ENCODE measurements at places on chromosomes 5 and 9.

GRCh38 chr5:146789712-146790653, 88.6 kb downstream of the PPP2R2B start:
- no peak for DNase-seq

DNA sequence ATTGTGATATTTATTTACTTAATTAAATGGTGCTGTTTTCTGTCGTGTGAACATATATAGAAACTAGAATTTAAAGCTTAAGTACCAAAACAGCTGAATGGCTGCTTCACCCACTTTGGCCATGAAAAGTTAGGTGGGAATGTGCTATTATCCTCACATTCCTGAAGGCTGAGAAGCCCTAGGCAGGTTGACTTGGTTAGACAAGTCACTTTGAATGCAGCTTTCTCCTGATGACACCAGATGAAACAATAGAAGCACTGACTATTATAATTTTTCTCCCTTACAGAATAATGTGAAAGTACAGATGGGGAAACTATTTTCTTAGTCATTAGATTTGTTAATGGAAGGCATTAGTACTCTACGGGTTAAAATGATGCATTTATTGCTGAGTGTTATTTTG, 65.1 kb upstream of the C5orf46 start:
- no peak for DNase-seq

GRCh38 chr9:73095425-73095824, 56.2 kb upstream of the ANXA1 start:
- no peak for DNase-seq

DNA sequence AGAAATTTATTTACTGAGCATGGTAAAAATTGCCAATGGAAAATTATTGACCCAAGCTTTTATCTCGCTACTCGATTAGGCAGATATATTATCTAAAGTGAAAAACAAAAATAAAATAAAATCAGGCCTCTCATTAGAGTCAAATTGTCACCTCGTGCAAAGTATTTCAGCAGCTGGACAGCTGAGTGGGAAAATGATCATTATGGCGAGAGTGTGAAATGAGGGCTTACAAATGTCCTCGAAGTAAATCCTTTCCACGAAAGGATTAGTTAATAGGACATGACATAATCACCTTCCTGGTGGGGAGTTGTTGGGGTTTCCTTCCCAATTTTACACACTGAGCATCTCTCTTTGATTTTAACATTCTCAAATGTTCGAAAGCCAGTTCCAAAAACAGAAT, 5.4 kb upstream of the DPYSL3 start:
- no peak for DNase-seq

DNA sequence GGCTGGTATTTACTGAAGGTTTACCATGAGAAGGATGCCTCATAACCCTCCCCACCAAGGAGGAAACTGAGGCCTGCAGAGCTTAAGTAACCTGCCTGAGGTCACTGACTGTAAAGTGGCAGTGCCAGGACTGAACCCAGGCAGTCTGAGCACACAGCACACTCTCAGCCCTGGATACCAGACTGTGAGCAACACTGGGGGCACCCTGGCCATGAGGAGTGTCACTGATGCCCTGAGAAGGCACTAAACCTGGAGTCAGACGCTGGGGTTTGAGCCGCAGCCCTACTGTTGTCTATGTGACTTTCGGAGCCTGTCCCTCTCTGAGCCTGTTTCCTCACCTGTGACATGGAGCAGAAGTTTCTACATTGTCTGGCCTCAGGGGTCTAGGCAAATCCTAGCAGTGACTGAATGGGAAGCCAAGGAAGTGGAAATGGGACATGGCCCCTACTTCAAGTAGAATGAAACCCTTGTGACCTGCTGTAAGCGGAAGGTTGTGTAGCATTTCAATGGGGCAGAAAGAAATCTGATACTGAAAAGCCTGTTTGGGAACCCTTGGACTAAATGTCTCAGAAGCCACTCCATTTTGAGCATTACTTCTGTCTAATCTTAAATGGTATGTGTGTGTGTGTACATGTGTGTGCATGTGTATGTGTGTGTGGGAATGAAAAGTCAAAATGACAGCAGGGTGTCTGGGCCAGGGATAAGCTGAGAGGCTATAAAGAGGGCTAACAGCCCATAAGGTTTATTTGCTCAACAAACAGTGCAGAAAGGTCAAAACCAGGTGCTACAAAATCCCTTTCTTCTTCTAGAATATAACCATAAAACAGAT, 36.0 kb downstream of the B4GALT1 start:
- no peak for DNase-seq

DNA sequence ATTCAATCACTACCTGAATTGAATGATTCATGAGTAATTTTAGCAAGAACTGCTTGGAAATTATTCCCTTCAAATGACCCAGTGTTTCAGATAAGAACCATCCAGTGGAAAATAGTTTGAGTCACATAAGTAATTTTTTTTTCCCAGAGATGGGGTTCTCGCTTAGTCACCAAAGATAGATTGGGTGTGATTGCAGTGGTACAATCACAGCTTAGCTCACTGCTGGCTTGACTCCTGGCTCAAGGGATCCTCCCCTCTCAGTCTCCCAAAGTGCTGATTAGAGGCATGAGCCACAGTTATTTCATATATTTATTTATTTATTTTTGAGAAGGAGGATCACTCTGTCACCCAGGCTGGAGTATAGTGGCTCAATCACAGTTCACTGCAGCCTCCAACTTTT, 574.5 kb upstream of the ARRDC3 start:
- DNase-seq: no peak

- no peak for DNase-seq
Measured at GRCh38 chr9:93560991-93561390, 15.4 kb upstream of the PHF2 start.

GRCh38 chr9:69097923-69098593, 62.5 kb downstream of the FXN start:
- DNase-seq: no peak

GRCh38 chr5:114055318-114056184, 306.3 kb upstream of the KCNN2 start:
- peak; percentile 86 for DNase-seq

DNA sequence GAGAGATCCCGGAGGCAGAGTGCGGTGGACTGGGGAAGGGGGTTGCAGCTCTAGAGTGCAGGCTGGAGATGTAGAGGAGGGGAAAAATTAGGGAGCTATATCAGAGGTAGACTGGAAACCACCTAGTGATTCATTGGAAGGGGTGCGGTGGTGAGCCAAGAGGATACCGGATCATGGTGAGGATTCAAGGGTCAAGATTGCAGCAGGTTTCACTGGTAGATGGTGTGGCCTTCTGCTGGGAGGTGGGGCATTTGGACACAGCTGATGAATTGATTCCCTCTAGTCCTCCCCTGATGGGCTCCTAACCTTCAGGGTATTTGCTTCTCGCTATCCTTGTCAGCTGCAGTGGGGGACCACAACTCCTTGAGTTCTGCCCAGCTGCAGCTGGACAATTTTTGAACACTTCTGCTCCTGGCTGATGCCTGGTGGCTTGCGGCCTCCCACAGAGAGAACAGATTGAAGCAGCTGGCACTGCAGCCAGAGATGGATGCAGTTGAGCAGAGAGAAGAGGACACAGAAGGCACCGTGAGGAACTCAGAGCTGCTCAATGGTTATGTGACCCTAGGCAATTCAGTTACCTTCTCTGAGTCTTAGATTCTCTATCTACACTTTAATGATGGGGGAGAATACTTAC, 134.4 kb upstream of the ABCA1 start:
- peak; percentile 85 for DNase-seq

DNA sequence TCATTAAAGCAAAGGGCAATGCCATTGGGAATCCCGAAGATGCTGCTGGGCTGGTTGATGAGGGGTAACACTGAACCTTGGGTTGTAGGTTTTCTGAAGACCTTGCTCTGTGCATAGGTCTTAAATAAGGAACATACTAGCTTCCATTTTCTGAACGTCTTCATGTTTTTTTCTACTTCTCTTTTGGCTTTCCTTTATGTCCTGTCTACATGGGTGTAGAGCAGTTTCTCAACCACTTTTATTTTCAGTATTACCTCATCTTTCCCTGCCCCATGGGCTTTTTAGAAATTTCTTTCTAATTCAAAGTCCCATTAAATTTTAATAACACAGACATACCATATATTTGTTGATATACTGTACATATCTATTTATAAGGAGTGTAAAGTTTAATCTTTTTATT, at the start of gene IFNA14:
TSS of gene IFNA14 (minus strand) at position 95 of the 400 bp plus-strand sequence. CDS start at position 25, 70 bp downstream.
- no peak for DNase-seq

DNA sequence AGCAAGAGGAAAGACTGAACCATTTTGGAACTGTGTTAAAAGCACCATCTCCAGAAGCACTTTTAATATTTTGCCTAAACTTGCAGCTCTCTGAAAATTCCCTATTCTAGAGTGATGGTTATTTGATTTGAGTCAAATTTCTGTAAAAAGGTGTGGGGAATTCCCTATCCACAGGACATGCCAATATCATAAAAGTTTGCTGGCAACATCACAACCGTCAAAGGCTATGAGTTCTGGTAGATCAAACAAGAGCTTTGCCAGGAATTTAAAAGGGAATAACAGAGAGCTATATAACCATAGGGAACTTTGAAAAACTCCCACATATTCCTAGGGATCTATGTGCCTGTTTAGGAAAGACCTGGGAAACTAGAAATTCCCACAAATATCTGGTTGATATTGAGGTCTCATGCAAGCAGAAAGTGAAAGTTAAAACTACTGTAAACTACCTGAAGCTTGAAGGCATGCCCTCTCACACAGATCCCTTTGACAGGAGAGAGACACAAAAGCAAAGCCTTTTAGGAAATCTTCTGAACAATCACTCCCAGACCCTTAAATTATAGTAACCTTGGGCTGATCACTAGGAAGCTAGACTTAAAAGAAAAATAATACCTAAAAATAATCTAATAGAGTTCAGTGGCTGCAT, 549.9 kb downstream of the ANXA1 start:
- DNase-seq: no peak

DNA sequence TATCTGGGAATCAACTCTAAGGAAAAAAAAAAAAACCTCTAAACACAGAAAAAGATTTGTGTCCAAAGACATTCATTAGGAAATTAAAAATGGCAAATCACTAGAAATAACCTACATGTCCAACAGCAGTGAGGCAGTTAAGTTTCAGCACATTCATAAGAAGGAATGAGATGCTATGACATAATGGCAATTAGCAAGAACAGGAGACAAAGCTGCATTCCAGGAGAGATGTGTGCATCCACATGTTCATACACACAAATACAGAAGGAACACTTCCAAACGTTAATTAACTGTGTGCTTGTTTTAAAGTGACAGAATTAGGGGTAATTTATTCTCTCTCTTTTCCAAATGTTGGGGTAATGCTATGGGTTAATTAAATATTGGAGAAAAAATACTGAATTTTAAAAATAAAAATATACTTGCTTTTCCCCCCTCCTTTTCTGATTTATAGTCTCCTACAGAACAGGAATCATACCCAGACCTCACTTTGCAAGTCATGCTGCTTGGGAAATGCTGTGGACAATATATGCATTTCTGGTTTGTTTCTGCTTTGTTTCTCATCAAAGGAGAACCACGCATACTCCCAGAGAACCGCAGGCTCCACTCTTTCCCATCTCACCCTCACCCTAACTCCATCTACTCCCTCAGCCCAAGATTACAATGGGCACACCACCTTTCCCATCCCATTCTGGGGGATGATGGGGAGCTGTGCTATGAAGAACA, 114.1 kb downstream of the CDK5RAP2 start:
- DNase-seq: no peak

DNA sequence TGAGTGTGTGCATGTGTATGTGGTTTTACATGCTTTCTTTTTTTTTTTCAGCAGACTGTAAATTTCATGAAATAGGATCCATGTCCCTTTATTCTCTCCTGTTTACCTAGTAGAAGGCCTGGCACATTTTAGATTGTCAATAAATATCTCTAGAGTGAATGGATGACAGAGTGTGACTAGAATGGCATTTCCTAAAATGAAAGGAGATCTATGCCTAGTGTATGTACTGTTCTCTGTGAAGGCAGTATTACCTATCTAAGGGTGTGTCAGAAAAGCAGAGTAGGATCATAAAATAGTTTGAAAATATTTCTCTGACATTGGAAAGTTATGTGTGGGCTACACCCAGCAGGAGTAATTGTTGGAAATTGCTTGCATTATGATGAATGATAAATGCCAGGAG, 1876.0 kb upstream of the C9orf72 start:
- no peak for DNase-seq

Measured in lung (tissue), 17 donors.